Bronchus fibroblast of lung (primary cell): ENCODE measurements at places on chromosomes 16 and 17. TPM values are rescaled to one million over a fixed set of nuclear protein-coding genes. Genes with fewer than 3 reads are reported as not detected.

Gene PRSS22
- not detected in 2 replicates for total RNA-seq

Gene PIMREG
- 67.5 and 81.5 TPM in 2 replicates for total RNA-seq

Gene CDH3
- total RNA-seq, result under 0.01 and 0.17 TPM in 2 replicates

Gene PPL
- total RNA-seq, result 4.8 and 6.9 TPM in 2 replicates

Gene C16orf86
- 3.5 and 4.9 TPM in 2 replicates for total RNA-seq

Gene EFNB3
- 0.67 and 0.89 TPM in 2 replicates for total RNA-seq

Gene HBZ
- total RNA-seq, result not detected in 2 replicates

Gene GP1BA
- not detected in 2 replicates for total RNA-seq

Gene RTN4RL1
- 0.30 and 0.34 TPM in 2 replicates for total RNA-seq

Gene TP53TG3C
- total RNA-seq, result not detected in 2 replicates

Gene C1QL1
- 1.0 and 1.6 TPM in 2 replicates for total RNA-seq

Gene DNAH9
- not detected in 2 replicates for total RNA-seq

Gene CCT6B
- total RNA-seq, result 0.15 and 0.17 TPM in 2 replicates

Gene C16orf96
- under 0.01 and 0.17 TPM in 2 replicates for total RNA-seq

Gene HLF
- 0.15 and 0.34 TPM in 2 replicates for total RNA-seq

Gene HSPB9
- not detected in 2 replicates for total RNA-seq

Gene MYH11
- not detected in 2 replicates for total RNA-seq
